Dermis microvascular lymphatic vessel endothelial cell (primary cell): ENCODE measurements at places on chromosomes 6 and 20.

DNA sequence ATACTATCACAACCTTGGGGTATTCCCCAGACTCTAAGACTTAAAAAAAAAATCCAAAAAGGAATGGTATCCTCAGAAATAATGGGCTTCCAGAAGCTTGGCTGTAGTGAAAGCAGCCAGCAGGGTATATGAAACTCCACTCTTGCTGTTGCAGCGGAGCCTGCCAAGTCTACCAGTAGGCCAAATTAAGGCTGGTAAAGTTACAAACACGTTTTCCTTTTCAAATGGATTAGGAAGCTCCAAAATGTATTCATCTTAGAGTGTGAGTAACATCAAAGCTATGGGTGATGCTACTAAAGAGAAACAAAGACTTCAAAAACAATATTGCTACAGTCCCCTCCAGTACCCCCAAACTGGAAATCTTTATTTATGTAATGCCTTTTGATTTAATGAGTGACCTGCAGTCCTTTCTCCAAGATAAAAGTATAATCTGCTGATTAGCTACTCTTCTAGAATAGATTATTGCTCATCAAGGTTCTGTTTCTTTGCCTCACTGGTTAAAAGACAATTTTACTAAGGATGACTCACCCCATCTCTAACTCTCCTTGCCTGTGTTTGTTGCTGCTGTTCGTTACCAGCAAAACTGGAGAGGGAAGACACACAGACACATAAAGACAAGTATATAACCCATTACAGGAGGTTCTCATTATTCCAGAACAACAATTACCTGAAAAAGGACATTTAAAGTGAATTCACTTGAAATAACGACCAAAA, 84.9 kb downstream of the BTBD9 start:
- no peak for DNase-seq

GRCh38 chr6:79777713-79778579, 146.8 kb downstream of the SH3BGRL2 start:
- DNase-seq: peak; percentile 31

DNA sequence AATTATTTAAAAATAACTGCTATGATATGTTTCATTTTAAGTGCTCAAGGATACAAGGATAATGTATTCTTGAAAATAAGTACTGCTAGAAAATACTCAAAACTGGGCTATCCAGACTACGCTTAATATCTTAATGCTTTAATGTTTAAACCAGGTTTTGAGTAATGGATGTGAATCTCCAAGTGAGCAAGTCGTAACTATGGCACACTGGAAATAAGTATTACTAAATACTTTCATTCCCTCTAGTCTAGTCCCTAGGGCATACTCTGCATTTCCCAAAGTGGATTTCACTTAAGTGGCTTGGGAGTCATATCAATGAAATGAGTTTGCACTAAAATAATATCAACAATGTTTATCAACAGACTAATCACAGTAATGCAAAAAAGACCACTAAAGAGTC, 48.1 kb downstream of the HMGCLL1 start:
- no peak for DNase-seq

- DNase-seq: peak; percentile 59
Observed at GRCh38 chr6:112980676-112981075, 633.5 kb downstream of the RFPL4B start.

- DNase-seq: no peak
Observed at GRCh38 chr6:11722805-11723631, 55.6 kb downstream of the ADTRP start.

- DNase-seq: no peak
Observed at GRCh38 chr6:124881898-124882578, 80.2 kb upstream of the RNF217 start.
